Stimulated activated CD8-positive, alpha-beta memory T cell treated with anti-CD3 and anti-CD28 coated beads, Interleukin-2, amount 100 ng/mL, for 1 hour (primary cell): ENCODE measurements at places on chromosomes 1 and 21.

- DNase-seq, result no peak
These were observed 209.5 kb upstream of the GALNT2 start for GRCh38 chr1:229857585-229857984.

DNA sequence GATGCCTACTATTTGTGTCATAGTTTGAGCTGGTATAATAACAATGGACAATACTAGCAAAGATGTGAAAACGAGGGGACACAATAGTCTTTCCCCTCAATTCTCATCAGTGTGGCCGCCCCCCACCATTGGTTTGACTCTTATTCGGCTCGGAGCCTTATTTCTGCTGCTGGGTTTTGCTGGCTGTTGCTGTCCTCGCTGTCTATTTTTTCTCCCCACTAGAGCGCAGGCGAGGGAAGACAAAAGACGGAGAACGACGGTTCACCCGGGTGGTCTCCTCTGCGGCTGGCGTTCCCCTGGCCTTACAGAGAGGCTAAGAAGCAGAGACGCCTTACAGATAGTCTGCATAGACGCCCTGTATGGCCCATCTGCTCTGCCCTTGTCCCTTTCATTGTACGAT, 19.4 kb downstream of the CLIC6 start:
- no peak for DNase-seq

DNA sequence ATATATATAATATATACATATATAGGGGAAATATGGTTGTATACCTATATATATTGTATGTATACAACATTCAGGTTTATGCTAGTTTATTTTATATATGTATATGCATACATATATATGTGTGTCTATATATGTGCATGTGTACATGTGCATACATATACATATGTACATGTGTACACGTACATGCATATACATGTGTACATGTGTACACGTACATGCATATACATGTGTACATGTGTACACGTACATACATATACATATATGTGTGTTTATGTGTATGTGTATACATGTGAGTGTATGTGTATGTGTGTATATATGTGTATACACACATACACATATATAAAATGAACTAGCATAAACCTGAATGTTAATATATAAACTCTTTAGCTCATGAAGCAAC, 220.9 kb downstream of the FAF1 start:
- DNase-seq, result no peak

GRCh38 chr1:228405200-228405978, 1.2 kb downstream of the TRIM11 start:
- DNase-seq, result no peak

- no peak for DNase-seq
These were observed 91.1 kb downstream of the PTPRU start for GRCh38 chr1:29327223-29327935.

- no peak for DNase-seq
These were observed 52.3 kb downstream of the VPS13D start for GRCh38 chr1:12282142-12282541.

DNA sequence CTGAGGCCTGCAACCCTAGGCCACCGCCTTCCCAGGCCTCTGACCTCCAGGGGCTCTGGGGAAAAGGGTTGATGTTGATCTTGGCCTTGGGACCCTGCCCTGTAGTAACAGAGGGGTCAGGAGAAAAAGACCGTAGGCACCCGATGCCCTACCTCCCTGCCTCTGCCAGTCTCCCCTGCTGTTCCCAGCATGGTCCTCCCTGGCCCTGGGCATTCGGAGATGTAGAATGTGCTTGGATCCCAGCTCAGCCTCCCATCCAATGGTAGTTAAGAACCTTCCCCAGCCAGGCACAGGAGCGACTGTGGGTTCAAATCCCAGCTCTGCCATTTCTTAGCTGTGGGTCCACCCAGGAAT, 72.0 kb upstream of the TARDBP start:
- no peak for DNase-seq

DNA sequence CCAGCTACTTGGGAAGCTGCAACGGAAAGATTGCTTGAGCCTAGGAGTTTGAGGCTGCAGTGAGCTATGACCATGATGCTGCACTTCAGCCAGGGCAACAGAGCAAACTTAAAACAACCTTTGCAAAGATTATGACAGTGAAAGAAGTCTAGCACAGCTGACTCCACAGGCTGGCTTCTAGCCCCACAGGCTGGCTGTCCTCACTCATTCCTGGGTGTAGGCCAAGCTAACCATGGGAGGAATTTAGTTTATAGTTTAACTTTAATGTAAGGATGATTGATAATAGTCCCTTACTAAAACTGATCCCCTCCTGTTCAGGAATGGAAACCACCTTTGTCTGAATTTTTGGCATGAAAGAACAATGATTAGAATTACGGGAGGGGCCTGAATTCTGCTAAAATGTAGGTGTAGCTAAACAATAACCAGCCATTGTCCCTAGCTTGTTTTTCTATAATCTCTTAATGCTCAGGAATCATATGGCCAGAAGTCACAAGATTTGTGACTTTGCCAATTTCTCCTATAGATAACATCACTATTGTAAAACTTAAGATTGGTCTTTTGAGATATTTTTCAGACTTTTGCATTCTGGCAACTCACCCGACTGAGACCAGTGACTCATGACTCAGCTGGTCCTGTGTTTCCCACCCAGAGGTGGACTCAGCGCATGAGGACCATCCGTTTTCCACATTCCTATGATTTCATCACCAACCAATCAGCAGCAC, 28.1 kb upstream of the SGIP1 start:
- no peak for DNase-seq

DNA sequence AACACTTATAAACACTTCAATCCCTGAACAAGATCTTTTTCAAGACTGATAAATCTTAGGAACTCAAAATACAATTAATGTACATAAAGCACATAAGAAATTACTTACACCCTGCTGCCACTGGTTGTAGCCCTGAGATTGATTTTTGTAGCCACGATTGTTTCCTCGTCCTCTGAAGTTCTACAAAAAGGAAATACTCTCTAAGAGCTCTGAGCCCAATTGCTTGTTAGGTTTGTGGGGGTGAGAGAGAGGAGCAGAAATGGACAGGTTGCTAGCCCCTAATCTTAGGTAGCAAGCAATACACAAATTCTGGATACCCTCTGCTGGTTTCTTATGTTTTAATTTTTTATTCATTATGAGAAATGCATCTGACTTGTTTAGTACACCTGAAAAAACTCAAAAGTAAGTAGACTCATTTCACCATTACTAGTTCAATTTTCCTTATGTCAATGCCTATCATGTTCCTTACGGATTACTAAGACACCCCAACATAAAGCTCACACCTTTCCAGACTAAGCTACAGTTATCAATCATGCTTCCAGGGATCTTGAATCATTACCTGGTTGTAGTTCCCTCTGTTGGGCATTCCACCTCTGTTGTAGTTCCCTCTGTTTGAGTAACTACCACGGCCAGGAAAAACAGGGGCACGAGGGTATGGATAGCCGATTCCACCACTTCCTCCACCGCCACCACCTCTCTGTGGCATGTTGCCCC, 9.3 kb downstream of the HNRNPU start:
- no peak for DNase-seq

DNA sequence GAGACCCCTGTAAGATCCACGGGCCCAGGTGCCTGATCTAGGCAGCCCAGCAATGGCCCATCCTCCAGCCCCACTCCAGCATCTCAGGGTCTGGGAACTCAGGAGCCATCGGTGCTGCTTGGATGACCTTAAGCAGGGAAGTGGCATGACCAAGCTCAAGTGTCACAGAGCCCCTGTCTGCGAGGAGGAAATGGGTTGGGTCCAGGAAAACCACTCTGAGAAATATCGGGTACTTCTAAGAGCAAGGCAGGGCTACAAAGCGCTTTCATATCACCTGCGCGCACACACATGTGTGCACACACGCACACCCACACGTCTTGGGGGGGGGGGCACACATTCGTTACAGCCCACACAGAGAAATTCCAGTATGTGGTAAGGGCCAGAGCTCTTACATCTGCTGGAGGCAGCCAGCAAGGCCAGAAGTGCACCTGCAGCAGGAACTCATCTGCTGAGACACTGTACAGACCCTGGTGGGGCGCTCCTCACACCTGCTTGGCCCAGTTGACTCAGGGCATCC, 32.6 kb upstream of the SPOCD1 start:
- no peak for DNase-seq

DNA sequence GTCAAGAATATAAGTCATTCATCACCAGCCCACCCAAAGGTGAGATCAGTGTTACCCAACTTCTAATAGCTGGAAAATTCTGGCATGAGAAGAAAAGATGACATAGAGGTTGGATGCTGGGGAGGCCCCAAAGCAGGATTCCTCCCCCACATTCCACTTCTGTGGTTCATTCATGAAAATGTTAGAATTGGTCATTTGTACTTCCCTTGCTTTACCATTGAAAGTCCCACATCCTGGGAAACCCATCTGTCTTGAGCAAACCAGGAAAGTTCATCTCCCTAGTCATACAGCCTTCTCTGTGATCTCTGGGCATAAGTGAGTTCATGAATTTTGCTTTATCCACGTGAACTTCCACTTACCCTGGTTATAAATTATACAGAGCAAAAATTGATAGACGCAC, 66.8 kb downstream of the SERINC2 start:
- no peak for DNase-seq

DNA sequence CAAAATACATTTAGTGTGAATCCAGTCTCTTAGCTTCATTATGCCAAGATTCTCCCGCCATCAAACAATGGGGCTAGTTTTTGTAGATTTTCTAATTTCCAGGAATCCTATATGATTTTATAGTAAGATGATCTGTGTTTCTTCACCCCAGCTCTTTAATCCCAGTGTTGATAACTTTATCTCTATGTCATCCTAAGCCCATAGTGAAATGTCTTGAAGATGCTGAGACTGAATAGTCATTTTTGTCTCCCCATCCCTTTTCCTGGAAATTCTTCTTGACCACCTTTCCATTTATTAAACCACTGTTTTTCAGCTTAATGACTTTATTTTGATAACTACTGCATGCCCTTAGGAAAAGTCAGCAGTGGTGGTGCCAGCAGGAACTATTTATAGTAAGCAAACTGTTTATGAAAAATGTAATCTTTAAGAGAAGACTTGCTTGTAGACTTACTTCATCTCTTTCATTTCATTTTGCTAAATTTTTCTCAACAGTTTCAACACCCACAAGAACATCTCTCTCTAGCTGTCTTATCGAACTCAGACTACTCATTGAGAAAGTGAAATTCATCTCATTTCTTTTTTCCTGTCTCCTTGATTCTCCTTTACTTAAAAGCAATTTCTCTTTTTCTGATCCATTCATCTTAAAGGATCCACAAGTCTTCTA, 116.6 kb downstream of the NTMT2 start:
- DNase-seq, result no peak

DNA sequence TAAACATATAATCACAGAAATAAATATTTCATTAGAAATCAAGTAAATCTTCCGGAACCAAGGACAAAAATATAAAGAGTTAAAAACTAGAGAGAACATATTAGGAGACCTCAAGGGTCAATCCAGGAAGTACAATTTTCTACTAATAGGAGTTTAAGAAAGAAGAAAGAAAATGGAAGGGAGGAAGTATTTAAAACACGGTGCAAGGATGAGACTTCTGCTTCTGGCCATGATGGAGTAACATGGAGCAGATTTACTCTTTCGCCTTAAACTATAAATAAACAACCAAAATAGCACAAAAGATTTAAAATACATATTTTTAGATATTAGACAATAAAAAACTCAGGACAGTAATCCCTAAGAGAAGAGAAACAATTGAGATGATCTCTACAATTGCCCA, 12.6 kb upstream of the IFNAR1 start:
- DNase-seq, result no peak
